Foreskin keratinocyte (primary cell): ENCODE measurements at places on chromosomes 1 and 21. TPM values are rescaled to one million over a fixed set of nuclear protein-coding genes. Genes with fewer than 3 reads are reported as not detected.

PBX1 gene
- total RNA-seq: 2.8 and 3.3 TPM in 2 replicates

RGS8 gene
- total RNA-seq: not detected in 2 replicates

VWA5B1 gene
- total RNA-seq: not detected in 2 replicates

TRPM2 gene
- total RNA-seq: 1.1 and 2.5 TPM in 2 replicates

FALEC gene
- not detected in 2 replicates for total RNA-seq

C1orf94 gene
- total RNA-seq: not detected in 2 replicates

FOXD2 gene
- 0.14 and 0.20 TPM in 2 replicates for total RNA-seq

SHISAL2A gene
- not detected in 2 replicates for total RNA-seq

SPRR2G gene
- 2.7 and 3.1 TPM in 2 replicates for total RNA-seq

PLA2G2D gene
- total RNA-seq: not detected in 2 replicates
